Stimulated activated CD4-positive, alpha-beta T cell treated with anti-CD3 and anti-CD28 coated beads, Interleukin-15, amount 100 ng/mL, for 24 hours (primary cell): ENCODE measurements at places on chromosomes 11 and 22.

DNA sequence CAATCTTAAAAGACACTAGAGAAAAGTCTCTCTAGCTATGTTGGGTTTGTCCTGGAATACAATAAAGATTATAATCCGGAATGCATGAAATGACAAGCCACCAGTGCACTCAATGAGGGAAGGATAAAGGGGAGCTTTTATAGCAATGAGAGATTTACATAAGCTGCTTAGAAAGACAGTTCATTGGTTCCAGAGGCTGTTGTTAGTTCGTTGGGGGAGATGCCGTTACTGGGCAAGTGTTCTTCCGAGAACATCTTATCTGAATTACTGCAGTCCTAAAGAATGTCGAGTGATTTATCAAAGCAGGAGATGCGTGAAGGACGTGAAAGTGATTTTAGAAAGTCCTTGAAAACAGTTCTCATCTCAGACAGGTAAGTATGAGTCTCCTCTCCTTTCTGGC lies 33.6 kb downstream of the SYN3 start:
- no peak for DNase-seq

- DNase-seq: no peak
Measured at GRCh38 chr11:130560000-130560780, 111.7 kb downstream of the ADAMTS15 start.

GRCh38 chr11:27398400-27398770 lies 35.4 kb upstream of the CCDC34 start:
- DNase-seq: no peak

DNA sequence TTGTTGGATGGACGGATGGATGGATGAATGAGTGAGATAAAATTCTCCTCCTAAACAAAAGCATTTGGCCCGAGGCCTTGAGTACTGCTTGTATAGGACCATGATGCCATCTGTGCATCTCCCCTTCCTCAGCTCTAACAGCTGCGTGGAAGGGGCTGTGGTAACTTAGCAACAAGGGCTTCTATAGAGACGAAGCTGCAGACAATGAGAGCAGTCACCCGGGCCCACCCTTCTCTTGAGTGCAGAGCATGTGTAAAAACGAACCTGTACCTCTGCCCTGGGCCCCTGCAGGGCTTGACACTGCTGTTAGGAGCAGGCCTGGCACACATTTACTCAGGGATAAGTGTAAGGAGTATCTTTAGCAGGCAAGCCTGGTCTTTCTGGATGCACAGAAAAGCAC lies 391.5 kb downstream of the CADM1 start:
- no peak for DNase-seq

GRCh38 chr11:8315463-8315862 lies 51.8 kb upstream of the LMO1 start:
- DNase-seq: no peak

GRCh38 chr11:18254781-18255361 lies 6.4 kb upstream of the SAA2 start:
- no peak for DNase-seq

GRCh38 chr11:12767027-12767426 lies 92.8 kb downstream of the TEAD1 start:
- DNase-seq: no peak

DNA sequence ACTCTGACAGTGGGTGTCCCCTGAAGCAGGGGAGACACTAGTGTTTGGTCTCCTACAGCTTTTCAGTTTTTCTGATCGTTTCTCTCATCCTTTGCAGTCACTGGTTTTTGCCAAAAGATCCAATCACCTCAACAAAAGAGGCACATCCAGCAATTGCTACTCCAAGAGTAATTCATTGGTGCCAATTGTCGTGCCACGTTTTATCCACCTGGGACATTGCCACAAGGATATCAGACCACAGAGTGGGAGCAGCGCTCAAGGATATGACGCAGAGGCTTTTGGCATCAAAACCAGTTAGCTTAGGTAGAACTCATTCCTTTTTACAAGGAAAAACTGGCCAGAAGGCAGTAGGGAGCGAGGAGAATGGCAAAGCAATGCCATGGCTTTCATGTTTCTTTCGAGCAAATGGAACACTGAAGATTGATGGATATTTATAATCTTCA lies 40.9 kb upstream of the BLID start:
- no peak for DNase-seq

DNA sequence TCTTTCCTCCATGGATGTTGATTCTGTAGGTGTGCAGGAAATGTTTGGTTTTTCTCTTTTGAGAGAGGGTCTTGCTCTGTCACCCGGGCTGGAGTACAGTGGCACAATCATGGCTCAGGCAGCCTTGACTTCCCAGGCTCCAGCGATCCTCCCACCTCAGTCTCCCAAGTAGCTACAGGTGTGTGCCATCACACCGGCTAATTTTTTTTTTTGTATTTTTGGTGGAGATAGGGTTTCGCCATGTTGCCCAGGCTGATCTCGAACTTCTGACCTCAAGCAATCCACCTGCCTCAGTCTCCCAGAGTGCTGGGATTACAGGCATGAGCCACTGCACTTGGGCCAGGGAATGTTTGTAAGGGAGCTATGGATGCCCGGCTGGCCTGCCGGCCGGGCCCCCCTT lies 4.5 kb downstream of the PRR5 start:
- DNase-seq: no peak

DNA sequence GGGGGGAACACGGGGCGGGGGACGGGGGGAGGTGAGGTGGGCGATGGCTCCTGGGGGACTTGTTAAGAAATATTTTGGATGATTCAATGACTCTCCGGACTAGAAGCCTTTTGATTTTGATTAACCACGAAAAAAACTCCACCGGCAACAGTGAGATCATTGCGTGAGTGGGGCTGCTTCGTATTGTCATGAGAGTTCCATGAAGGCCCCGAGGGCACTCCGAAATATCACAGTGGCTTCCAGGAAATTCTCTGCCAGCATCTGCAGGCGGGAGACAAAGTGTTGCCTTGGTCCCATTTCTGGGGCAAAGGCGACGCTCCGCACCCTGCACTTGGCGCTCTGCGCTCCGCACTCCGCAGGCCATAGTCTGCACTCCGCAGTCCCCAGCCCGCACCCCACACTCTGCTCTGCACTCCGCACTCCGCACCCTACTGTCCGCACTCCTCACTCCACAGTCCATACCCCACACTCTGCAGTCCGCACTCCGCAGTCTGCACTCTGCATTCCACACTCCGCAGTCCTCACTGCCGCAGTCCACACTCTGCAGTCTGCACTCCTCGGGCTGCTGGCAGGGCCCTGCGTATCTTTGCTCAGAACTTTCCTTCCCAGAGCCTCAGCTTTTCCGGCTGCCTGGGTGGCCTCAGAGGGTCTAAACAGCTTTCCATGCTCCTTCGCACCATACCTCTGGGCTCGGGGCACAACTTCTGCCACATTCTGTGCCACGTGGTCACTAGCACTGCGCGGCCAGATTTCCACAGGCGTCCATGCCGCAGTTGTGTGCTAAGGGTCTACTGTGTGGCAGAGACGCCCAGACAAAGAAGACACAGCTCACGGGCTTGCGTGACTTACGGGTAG lies 61.1 kb downstream of the LINC01488 start:
- DNase-seq: no peak

GRCh38 chr11:108713076-108713790 lies 48.4 kb downstream of the DDX10 start:
- no peak for DNase-seq

GRCh38 chr22:24796056-24796455 lies 10.0 kb upstream of the SGSM1 start:
- no peak for DNase-seq
